ENCODE measurements at places on chromosomes 3 and 15.

- no peak for DNase-seq
Measured at GRCh38 chr3:169269005-169269404, 394.5 kb downstream of the MECOM start.

DNA sequence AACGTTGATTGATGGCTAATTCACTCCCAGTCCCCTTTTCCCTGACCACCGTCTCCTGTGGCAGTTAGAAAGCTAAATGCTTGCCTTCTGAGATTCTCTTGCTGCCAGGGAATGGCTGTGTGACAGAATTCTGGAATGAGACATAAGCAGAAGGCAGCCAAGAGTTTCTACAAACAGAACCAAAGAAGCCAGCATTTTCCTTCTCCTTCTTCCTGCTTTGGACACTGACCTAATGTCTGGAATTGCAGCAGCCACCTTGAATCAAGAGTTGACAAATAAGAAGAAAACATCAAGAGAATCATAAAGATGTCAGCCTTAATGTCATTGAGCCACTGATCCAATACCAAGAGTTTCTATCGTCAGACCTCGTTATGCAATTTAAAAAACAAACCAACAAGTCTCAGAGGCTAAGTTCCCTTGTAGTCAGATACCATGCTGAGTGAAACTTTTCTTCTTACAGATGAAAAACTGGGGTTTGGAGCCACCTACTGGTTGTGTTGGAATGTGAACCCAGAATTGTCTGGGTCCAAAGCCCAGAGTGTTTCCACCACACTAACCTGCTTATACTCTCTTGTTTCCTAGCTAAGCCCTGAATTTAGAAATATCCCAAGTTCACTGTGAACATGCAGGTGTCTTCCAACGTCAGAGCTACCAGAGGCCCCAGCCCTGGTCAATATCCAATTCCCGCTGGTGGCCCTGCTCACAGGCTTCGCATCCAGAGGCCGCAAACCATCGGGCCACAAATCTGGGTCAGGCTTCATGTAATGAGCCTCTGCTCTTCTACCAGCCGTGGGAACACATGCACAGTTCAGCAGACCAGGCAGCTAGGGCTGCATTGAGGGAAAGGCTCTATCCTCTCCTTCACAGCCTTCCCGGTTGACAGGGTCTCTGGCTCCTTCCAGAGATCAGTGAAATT, 42.5 kb downstream of the MCF2L2 start:
- DNase-seq = peak; percentile 41

GRCh38 chr3:164903820-164904451, 174.4 kb downstream of the SI start:
- DNase-seq = no peak

- no peak for DNase-seq
Measured at GRCh38 chr15:39961051-39961450, 27.1 kb downstream of the EIF2AK4 start.

DNA sequence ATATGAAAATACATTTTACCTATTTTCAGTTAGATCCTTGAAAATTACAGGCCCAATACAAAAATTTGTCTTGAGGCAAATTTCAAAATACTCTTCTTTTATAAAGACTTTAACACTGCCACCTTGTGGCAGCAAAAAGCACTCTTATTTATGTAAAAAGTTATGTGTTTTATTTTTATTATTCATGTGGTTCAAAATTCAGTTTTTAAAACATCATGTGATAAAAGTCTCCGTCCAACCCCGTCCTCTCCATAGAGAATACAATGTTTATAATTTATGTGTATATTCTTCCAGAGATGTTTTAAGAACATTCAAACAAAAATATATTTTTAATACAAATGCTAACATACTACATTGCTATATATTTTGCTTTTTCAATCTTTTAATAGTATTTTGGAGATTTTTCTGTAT, 36.9 kb upstream of the TRIM59 start:
- DNase-seq = no peak

- no peak for DNase-seq
Measured at GRCh38 chr15:77563623-77564156, 69.0 kb downstream of the LINGO1 start.

GRCh38 chr3:134339331-134339730, 34.9 kb downstream of the AMOTL2 start:
- DNase-seq = no peak

GRCh38 chr15:62648954-62649353, 393.6 kb upstream of the TPM1 start:
- DNase-seq = no peak

DNA sequence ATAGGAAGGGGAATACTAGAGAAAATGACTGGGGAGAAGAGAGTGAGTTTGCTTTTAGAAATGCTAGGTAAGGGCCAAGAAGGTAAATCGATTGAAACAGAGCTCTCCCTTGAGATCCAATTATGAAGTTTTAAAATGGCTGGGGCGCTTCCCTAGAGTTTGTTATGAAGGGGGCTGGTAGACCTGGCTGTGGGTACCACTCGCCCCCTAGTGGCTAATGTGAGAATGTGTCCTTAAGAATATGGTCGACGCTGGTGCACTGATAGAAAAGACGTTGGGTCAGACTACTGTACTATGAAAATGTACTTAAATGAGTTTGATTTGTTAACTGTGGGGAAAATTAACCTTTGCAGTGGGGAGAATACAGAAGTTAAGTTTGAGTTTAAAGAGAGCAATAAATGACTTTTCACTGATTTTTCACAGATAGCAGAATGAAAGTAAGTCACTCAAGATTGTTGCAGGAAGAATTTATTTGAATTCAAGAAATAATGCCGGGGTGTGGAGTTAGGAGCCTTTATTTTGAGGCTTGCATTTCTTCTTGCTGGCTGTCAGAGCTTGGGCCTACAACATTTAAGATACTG, 9.2 kb downstream of the TMPRSS7 start:
- DNase-seq = peak; percentile 11

DNA sequence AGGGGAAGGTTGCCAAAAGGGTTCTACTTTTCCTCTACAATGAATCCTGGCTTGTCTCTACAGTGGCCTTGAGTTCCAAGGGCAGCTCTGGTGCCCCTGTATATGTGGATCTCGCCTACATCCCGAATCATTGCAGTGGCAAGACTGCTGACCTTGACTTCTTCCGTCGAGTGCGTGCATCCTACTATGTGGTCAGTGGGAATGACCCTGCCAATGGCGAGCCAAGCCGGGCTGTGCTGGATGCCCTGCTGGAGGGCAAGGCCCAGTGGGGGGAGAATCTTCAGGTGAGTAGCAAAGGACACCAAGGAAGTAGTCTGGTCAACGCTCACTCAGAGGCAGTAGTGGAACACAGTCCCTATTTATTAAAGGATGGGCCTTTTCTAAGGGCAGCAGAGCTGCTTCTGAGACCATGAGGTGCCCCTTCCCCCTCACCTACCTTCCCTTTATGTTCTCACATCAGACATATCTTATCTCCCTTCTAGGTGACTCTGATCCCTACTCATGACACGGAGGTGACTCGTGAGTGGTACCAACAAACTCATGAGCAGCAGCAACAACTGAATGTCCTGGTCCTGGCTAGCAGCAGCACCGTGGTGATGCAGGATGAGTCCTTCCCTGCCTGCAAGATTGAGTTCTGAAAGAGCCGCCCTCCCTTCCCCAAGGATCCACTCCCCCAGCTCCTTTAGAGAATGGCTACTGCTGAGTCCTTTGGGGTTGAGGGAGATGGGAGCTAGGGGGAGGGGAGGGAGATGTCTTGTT, 12.4 kb downstream of the MAP1A start:
- DNase-seq = no peak

DNA sequence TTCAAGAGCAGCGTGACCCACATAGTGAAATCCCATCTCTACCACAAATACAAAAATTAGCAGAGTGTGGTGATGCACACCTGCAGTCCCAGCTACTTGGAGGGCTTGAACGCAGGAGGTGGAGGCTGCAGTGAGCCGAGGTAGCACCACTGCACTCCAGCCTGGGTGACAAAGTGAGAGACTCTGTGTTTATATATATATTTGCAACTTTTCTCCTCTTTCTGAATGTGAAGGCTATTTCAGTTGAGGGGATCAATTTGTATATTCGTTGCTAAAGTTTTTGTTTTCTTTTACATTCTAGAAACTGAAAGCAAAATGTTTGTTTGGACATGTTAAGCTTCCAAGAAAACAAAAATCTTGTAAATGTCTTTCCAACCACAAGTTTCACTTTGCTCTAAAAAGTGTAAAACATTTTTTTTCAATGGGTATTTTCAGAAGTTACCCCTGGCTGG, 29.8 kb upstream of the FAM98B start:
- DNase-seq = no peak

DNA sequence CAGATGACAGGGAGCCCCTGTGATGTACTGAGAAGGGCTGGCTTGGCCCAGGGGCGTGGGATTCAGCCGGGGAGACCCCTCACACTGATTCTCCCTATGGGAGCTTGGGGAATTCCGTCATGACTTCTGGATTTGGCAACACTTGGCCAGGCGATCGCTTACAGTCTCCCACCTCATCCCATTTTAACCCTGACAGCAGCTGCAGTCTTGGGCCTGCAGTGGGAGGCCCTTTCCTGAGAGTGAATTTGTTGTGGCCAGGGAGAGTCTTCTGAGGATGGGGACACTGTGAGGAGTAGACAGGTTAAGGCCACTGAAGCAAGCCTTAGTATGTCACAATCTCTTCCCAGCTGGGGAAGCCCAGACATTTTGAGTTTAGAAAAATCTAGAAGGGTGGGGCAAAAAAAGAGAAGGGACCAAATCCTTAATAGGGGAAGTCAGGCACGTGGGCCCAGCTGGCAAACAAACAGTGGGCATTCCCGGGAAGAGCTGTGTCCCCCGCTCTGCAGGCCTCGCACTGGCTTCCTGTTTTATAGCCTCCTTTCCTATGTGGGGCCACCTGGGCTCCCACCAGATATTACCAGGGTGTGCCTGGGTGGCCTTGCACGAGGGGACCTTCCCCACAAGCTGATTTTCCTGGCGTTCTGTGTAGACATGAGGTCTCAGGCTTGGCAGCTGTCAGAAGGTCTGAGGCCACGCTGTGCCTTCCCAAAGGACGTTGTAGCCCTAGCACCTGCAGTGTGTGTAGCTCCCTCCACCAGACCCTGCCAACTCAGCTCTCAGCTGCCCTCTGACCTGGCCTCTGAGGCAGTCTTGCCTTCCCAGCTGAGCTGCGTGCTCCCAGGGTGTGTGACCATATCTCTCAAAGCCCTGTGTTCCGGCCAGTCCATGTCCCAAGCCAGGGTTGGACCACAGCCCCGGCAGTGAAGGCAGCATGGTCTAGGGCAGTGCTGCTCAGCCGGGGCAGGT, 64.5 kb downstream of the FEM1B start:
- DNase-seq = no peak

DNA sequence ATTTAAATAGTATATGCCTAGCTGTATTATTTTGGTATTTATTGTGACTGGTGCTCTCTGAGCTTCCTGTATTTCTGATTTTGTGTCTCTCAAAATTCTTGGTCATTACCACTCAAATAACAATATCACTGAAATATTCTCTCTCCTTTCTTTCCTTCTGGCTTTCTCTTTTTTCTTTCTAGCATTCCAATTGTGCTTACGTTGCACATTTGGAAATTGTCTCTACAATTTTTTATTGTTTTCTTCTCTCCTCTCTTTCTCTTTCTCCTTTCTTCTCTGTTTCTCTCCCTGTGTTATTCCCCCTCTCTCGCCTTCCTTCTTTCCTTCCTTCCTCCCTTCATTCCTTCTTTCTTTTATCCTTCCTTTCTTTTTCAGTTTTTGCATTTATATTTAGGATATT, 89.6 kb upstream of the MCTP2 start:
- no peak for DNase-seq

- no peak for DNase-seq
Measured at GRCh38 chr3:14520149-14520548, 20.0 kb downstream of the GRIP2 start.

GRCh38 chr15:100764778-100765466, 114.7 kb upstream of the ALDH1A3 start:
- DNase-seq = no peak

DNA sequence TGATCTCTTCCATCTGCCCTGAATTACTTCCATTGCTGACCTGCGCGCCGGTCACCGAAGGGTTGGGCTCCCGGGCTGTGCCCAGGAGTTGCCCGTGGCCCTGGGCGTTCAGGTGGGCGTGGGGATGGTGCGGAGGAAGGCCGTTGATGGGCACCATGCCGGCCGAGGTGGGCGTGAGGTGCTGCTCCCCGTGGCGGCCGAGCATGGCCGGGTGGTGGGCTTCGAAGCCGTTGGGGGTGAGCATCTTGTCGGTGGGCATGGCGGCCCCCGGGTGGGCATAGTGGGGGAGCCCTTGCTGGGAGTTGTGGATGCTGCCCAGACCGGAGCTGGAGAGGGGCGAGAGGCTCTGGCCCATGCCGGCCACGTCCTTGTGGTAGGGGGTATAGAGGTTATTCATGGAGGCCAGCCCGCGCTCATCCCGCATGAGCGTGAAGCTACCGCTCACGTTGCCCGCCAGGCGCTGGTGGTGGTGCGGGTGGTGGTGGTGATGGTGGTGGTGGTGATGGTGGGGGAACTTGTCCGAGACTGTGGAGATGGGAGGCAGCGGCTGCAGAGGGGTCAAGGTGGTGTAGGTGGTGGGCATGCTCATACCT, 1.0 kb downstream of the ONECUT1 start:
- DNase-seq = no peak

DNA sequence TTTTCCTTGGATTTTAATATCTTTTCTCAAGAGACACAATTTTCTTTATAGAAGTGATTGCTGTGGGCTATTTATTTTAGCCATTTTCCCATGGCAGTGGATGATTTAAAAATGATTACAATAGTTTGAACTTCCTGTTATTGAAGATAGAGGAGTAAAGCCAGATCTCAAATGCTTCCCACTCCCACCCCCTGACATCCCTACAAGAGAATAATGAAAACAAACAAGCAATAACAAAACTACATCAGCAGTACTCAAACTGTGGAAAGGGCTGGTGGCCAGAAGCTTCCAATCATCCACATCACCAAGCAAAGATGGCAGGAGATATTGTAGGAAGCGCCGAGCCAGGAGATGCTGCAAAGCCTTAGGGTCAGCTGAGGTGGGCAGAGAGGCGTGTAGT, 831.1 kb upstream of the NR2F2 start:
- no peak for DNase-seq

- DNase-seq = no peak
Measured at GRCh38 chr3:19742935-19743334, 191.1 kb downstream of the EFHB start.

- DNase-seq = peak; percentile 73
Measured at GRCh38 chr3:49903451-49904424, at the start of gene MST1R. MST1R (minus strand) TSS chr3:49903873; CDS start chr3:49903609, 264 bp downstream.

Measured in T follicular helper cell (primary cell).